ENCODE measurements at places on chromosomes 4 and X. TPM values are rescaled to one million over a fixed set of nuclear protein-coding genes. Genes with fewer than 3 reads are reported as not detected.

Gene FGF2
- 9.1 TPM for polyA plus RNA-seq

DNA sequence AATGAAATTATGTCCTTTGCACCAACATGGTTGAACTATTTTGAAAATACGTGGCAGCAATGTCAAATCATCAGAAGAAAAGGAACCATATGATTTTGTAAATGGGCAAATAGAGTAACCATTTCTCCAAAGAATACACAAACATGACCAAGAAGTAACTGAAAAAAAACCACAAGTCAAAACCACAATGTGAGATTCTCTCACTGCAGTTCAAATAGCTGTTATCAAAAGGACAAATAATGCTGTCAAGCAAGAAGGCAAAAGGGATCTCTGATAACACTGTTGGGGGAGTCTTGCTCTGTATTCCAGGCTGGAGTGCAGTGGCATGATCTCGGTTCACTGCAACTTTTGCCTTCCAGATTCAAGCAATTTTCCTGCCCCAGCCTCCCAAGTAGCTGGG, 280.8 kb upstream of the ZCCHC13 start:
- DNase-seq = no peak

Gene SLC49A3
- 17.3 TPM for polyA plus RNA-seq

GRCh38 chr4:160021870-160022269, 919.0 kb downstream of the RAPGEF2 start:
- DNase-seq = no peak

DNA sequence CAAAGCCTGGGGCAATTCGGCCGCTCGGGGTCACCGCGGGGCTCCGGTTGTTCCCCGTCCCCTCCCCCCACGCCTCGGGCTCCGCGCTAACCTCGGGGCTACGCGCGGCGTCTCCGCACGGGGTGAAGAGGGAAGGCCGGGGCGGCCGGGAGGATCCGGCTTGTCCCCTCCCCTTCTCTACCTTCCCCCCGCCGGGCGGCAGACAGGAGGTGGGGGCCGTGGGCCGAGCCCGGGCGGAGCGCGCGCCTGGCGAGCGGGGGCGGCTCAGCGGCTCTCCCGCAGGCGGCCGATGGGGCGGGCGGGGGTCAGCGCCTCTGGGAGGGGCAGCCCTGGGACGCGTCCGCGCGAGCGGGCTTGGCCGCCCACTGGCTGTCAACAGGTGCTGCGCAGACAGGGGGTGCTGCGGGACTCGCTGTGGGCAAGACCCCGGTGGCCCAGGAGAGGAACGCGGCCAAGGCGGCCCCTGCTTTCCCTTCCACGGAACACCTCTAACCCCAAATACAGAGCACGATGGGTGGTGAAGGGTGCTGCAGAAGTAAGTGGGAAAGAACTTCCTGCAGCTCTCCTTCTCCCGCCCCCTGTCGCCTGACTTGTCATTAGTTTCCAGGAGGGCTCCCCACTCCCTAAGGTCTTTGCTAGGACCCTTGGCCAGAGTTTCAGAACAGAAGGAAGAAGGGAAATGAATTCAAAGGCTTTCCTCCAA, at the start of gene PDGFC:
Gene PDGFC (minus strand): TSS at position 124 of the 703 bp plus-strand sequence. CDS start 896 bp downstream, outside the sequence.
- DNase-seq = peak; percentile 84

Gene TLL1
- polyA plus RNA-seq = 2.8 TPM

GRCh38 chr4:140497747-140498636, at the start of gene MGAT4D:
Gene MGAT4D, minus strand, starts transcription at chr4:140498293. Its CDS starts 71 bp downstream, at chr4:140498222.
- peak; percentile 0 for DNase-seq

Gene SCML1
- 16.3 TPM for polyA plus RNA-seq

DNA sequence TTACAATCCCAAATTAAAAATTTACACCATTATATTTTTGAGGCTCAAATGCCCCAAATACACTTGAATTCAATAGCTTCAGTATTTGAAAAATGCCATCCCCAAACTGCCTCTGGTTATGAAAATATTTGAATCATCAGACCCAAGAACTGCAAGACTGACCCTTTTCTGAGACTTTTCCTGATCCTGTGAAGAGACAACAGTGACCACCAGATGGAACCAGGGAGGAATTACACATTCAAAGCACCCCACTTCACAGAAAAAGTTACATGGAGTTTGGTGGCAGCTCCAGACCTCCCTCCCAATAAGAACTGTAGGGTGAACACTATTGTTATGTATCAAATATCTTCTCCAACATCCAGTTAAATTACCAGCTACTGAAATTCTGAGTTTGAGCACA, 44.0 kb upstream of the SCD5 start:
- DNase-seq = no peak

Gene IQCM
- polyA plus RNA-seq = not detected

Gene NEUROG2
- polyA plus RNA-seq = not detected

Gene SPACA5
- polyA plus RNA-seq = not detected

GRCh38 chrX:6132970-6133369, 95.7 kb downstream of the NLGN4X start:
- DNase-seq = no peak

DNA sequence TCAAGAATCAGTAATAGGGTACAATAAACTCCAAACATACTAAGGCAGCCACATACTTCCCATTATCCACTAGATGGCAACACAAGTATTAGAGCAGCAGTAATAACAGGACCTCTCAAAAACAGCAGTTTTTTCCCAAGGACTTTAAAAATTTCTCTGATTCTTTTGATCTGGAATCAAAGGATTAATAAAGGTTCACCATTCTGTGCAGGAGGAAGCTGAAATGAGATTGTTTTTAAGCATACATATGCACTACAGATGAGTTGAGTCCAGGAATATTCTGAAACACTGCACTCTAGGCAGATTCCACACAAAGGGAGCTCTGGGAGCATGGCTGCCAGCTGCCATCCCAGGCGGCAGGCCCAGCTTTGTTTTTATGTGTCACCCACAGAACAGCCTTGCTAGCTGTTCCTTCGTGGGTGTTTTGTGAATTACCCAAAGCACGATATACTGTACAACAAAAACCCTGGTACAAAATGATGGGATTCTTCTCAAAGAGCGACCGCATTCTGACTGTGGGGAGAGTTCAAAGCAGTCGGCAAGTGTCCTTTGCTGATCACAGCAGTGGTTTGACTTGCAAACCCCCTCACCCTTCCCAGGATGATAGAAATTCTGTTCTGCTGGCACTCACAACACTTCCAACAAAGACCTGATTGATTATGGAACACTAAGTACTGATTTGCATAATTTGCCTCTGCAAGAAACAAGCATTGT, 61.0 kb downstream of the STX18 start:
- peak; percentile 15 for DNase-seq

Gene ADH6
- polyA plus RNA-seq = 1.1 TPM

DNA sequence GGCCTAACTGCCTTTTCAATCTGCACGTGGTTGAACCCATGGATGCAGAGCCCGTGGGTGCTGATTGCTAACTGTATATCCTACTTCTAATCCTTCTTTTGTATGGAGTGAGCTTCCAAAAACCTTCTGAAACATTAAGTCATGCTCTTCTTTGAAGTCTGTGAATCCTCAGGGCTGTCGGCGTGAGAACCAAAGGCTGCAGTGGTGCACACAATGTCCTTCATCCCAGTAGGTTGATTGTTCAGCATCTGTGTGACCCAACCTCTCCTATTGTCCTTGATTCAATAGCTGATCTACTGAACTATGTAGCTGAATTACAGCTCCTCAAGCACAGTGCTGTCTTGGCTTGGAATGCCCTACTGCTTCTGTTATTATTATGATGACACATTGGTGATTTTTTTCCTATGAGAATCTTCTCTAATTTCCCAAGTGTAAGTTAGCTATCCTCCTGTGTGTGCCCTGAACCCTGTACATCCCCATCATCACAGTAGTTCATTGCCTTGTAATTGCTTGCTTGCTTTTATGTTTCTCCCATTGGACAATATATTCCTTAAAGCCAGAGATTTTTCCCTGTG, 294.6 kb downstream of the TRIML1 start:
- no peak for DNase-seq

DNA sequence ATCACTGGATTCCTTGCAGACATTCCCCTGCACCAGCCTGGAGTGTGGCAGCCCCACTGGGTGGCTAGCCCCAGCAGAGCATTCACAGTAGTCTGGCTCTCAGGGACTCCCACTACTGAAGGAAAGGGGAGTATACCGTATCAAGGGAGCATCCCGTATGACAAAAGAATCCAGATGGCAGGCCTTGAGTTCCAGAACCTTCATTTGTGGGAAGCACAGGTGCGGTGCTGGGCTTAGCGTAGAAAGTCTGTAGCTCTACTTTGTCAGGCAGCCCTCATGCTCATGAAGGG, 79.6 kb downstream of the CENPC start:
- no peak for DNase-seq

GRCh38 chrX:149799938-149800337, 18.2 kb downstream of the MAGEA9 start:
- no peak for DNase-seq

Gene EOLA2
- polyA plus RNA-seq = 26.1 TPM

DNA sequence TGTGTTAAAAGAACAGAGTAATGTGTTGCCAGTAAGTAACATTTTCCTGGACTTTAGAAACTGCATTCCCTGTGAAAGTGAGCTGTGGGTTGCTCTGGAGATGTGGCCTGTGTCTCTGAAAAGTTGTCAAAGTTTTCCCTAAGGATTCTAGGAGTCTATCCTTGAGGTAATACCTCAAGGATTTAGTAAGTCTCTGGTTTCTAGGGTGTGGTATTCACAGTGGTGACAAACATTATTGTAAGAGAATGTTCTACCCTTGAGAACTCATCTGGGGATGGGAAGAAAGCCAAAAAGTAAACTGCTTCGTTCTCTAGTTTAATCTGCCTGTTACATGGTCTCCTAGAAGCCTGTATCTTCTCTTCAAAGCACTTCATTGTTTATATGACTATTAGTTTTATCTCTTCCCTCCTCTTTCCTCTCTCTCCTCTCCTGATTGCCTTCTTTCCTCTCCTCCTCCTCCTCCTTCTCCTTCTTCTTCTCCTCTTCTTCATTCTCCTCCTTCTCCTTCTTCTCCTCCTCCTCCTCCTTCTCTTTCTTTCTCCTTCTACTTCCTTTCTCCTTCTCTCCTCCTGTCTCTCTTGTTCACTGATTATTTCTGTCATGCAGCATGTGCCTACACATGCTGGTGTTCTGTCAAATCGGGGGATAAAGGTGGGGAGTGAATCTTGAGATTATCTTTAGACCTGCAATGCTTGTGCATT, 321.3 kb downstream of the PTTG2 start:
- DNase-seq = peak; percentile 71

DNA sequence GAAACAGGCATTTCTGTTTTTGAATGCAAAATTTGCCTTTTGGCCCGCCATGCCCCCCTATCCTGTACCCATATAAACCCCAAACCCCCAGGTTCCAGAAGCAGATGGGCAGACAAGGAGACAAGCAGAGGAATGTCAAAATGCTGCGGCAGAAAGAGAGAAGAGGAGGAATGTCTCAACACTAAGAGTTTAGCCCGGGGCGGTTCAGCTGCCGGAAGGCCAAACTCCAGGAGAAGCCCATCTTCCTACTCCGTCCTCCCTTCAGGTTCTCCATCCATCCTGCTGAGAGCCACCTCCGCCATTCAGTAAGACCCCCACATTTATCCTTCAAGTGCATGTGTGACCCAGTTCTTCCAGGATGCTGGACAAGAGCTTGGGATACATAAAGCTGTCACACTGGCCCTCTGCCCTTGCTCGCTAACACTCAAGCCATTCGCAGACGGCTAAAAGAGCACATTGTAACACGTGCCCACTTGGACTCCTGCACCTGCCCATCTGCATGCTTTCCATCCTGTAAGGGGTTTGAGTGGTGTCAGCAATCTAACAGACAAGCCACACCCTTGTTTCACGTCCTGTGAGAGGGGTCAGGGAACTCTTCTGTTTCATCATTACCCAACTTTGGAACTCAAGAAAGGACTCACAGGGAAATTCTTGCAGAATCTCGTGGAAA, 31.3 kb downstream of the TLR10 start:
- peak; percentile 45 for DNase-seq

DNA sequence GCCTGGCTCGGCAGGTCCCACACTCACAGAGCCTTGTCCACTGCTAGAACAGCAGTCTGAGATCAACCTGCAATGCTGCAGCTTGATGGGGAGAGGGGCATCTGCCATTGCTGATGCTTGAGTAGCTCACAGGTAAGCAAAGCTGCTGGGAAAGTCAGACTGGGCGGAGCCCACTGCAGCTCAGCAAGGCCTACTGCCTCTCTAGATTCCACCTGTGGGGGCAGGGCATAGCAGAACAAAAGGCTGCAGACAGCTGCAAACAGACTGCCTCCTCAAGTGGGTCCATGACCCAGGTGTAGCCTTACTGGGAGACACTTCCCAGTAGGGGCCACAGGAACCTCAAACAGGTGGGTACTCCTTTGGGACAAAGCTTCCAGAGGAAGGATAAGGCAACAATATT, 110.6 kb upstream of the ADAMTS3 start:
- DNase-seq = no peak

Gene IDUA
- polyA plus RNA-seq = 21.0 TPM

- DNase-seq = no peak
These were observed 70.3 kb upstream of the IQCM start for GRCh38 chr4:149885896-149886295.

DNA sequence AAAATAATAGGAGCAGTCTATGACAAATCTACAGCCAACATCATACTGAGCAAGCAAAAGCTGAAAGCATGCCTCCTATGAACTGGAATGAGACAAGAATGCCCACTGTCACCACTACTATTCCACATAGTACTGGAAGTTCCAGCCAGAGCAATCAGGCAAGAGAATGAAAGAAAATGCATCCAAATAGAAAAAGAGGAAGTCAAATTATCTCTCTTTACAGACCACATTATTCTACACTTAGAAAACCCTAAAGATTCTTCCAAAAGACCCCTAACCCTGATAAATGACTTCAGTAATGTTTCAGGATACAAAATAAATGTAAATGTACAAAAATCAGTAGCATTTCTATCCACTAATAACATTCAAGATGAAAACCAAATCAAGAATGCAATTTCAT, 249.0 kb downstream of the STK32B start:
- no peak for DNase-seq

DNA sequence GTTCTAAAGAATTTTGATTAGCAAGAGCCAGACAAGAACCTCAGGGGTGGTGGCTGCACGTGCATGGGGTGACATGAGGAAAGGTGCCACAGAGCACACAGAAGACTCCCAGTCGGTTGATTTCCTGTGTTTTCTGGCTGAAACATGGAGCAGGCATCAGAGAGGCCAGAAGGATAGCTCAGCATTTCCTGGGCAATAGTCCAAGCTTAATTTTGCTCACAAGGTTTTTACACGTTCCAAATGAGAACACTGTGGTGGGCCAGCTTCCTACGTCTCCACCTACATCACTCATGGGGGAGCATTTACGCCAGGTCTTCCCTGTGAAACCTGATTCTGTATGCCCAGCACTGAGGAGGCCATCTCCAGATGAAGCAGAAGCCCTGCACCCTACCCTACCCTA, 212.5 kb upstream of the CLNK start:
- peak; percentile 14 for DNase-seq

Gene KLHL2
- 7.2 TPM for polyA plus RNA-seq

Gene NEIL3
- polyA plus RNA-seq = 3.7 TPM

- DNase-seq = no peak
These were observed 25.2 kb upstream of the NDP start for GRCh38 chrX:43998374-43998773.

- DNase-seq = no peak
These were observed 31.8 kb upstream of the SRD5A3 start for GRCh38 chr4:55314141-55314820.

Gene SYTL4
- 6.2 TPM for polyA plus RNA-seq

Gene AMBN
- polyA plus RNA-seq = not detected

Gene ALB
- polyA plus RNA-seq = 1.0 TPM

GRCh38 chr4:154807042-154807630, 26.1 kb downstream of the RBM46 start:
- peak; percentile 54 for DNase-seq

GRCh38 chr4:48970471-48970921, 15.6 kb upstream of the CWH43 start:
- no peak for DNase-seq

- no peak for DNase-seq
These were observed 358.9 kb downstream of the FBXO8 start for GRCh38 chr4:173924561-173924960.
